ENCODE measurements at places on chromosomes 13 and 19.

GRCh38 chr13:30792285-30793000, 57.1 kb downstream of the ALOX5AP start:
- DNase-seq, result peak; percentile 67

- no peak for DNase-seq
These were observed 72.7 kb downstream of the ZNF254 start for GRCh38 chr19:24159707-24160106.

- peak; percentile 36 for DNase-seq
These were observed 7.8 kb upstream of the ZNF14 start for GRCh38 chr19:19740755-19741154.

GRCh38 chr19:50794876-50795663, 4.9 kb downstream of the ACP4 start:
- no peak for DNase-seq

GRCh38 chr13:24161010-24161775, 673 bp downstream of the SPATA13 start:
- DNase-seq, result no peak

- DNase-seq, result no peak
These were observed 77.4 kb downstream of the SLC15A1 start for GRCh38 chr13:98675066-98675465.

- peak; percentile 51 for DNase-seq
These were observed 4.8 kb upstream of the WDR18 start for GRCh38 chr19:979318-979741.

DNA sequence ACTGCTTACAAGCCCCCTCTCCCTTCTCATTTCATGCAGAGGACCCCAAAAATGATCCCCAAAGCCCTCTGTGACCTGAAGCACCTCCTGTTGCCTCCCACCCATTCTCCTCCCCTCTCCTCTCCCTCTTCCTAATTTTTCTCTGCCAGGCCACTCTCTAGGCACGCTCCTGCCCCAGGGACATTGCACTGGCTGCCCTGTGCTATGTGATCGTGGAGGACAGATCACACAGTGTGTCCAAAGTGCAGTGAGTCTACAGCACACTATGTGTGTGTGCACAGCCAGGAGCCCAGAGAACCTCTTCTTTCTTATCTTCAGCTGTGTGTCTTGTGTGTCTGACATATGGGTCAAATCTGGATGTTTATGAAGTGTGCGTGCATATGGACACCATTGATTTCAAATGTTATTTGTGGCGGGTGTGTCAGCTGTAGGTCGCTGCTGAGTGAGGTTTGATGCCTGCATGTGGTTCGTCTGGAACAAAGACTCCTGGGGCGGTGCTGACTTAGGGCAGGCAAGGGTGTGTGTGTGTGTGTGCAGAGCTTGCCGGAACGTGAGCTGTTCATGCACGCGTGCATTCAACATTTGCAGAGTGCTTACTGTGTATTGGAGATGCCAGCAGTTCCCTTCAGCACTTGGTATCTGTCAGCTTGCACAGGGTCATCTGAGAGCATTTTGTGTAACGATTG, 2.1 kb upstream of the KLHL26 start:
- DNase-seq, result no peak

DNA sequence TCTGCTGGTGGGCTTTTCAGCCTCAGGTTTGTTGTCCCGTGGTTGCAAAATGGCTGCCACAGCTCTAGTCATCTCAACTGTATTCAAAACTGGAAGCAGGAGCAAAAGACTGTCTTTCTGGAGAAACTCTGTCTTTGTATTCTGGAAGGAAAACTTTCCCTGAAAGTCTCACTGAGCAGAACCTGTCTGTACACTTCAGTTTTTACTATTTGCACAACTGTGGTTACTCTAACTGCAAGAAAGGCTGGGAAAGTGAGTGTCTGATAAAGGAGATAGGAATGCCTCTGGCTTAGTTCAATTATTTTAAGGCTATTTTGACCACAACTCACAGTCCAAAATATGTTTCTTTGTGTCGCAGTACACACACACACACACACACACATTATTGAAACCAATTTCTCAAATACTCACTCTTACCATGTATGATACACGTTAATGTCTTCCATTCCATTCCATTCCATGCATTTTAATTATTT, 49.7 kb upstream of the EHD2 start:
- no peak for DNase-seq

- no peak for DNase-seq
These were observed 9.9 kb upstream of the PRODH2 start for GRCh38 chr19:35822579-35822978.

- DNase-seq, result no peak
These were observed 113.9 kb upstream of the UBL3 start for GRCh38 chr13:29964181-29964845.

DNA sequence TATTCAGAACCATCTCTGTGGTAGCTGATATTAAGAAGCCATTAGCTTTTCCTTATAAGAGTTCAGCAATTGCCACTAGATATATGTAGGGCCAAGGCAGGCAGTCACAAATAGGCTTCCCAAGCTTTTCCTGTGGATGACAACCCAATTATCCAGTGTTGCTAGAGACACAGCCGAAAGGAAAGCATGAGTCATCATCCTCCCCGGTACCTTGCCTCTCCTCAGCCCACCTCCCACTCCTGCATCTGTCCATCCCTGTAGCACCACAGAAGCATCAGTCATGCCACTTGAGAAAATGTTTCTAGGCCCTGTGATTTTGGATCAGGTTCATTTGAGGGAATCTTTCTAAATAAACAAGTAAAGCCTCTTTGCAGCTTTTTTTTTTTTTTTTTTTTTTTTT, 204.3 kb downstream of the DNAJC15 start:
- no peak for DNase-seq

DNA sequence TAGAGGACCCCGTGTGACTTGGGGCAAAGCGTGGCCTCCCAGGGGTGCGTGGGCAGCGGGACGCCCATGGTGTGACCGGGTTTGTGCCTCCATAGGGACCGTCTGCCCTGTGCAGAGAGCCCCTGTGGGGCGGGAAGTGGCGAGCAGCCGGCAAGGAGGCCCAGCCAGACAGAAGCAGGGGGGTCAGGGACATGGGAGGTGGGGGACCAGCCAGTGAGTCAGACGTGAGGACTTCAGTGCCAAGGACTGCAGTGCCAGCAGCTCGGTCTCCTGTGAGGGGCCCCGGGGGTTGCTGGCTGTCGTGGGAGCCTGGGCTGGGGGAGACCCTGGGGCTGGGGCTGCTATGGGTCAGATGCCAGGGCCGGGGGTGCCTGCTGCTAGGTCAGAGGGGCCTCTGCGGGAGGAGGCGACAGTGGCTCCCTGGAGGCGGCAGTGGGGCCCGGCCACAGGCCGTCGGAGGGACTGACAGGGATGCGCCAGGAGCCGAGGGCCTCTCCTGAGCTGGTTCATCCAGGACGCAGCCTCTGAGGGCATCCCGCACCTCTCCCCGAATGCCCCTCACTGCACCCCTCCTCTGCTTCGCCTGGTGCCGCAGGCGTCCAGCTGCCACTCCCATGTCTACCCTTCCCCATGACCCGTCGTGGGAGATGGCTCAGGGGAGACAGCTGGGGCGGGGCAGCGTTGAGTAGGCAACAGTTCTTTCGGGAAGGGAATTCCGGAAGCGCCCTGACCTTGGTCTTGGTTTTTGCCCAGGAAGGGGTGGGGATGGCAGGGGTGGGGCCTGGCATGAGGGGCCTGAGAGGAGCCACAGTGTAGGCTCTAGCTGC, 80.0 kb downstream of the KDM4B start:
- DNase-seq, result no peak

DNA sequence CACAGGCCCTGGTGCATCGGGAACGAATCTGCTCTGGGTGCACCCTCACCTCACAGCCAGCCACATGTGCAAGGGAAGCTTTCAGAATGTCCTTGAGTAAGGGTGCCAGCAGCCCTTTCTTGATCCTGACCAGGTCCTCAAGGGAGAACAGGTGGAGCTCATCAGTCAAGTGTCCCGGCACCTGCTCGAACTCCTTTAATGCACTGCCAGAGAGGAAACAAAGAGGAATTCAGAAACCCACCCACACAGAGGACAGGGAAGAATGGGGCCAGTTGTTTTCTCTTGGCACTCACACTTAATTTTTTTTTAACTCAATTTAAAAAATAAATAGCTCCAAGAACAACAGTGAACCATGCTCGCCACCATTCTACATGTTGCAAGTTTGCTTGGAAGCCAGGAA, 41.7 kb downstream of the RUBCNL start:
- no peak for DNase-seq

DNA sequence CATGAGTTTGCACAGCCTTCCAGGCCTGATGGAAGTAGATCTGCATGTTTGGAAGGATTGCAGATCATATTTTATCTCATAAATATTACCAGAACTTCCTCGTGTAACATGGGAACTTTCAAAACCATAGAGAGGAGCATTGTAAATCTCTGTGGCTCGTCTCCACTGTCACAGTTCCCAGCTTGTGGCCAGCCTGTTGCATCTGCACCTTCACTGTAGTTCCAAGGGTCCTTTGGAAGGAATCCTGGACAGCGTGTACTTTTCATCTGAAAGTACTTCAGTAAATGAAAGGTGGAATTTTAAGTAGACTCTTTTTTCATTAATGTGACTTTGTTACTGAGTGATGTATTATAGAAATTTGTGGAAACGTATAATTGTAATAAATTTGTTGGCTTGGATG, 105.4 kb downstream of the ATP11A start:
- DNase-seq, result no peak

DNA sequence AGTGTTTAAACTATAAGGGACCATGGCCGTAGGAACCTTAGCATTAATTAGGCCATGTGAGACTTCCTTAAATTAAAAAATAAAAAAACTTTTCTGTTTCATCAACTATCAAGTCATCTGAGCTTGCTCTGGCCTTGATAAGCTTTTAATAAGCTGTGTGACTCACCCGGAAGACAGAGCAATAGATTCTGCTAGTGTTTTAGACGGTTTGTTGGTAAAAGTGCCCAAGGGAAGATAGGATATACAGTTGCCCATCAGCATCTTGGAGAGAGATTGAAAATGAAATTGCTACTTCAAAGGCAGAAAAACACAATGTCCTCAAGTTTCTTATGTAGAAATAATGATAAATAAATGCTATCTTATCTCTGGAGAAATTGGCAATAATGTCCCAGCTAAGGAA, 31.2 kb upstream of the RCBTB2 start:
- DNase-seq, result no peak

GRCh38 chr13:85700906-85701305, 98.3 kb downstream of the SLITRK6 start:
- no peak for DNase-seq

GRCh38 chr13:23993680-23993985, 96.3 kb upstream of the C1QTNF9B start:
- no peak for DNase-seq

DNA sequence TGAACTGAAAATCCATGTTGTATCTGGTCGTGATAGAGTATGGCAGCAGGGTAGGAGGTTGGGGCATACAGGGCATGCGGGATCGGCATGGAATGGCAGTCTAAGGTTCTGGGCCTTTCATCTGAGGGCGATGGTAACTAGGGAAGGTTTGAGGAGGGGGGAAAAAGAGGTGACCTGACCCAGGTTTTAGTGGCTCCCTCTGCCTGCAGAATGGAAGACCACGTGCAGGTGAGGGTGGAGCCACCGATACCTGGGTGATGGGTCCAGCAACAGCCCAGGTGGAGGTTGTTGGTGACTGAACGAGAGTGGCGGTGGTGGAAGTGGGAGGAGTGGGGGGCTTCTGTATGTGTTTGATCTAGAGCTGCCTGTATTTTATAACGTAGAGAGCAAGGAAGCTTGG, 3.8 kb downstream of the ZNF749 start:
- DNase-seq, result no peak

DNA sequence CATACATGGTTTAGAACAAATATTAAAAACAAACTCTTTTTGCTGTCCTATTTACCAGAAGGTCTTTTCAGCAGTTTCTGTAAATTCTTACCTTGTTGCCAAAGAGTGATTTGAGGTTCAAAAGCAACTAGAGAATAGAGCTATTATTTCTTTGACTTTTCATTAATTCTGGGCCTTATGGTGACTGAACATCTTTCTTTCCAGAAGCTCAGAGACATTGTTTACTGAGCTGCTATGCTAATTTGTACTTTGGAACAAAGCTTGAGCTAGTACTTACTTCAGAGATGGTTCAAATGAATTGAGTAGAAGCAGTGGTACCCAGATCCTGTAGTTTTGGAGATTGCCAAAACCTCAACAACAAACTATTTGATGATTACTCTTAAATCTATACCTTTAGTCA, 331.2 kb downstream of the SPRY2 start:
- DNase-seq, result no peak

- DNase-seq, result peak; percentile 89
These were observed at the start of gene INSR for GRCh38 chr19:7293762-7294557. INSR (minus strand) TSS chr19:7294414; CDS start chr19:7293891, 523 bp downstream.

DNA sequence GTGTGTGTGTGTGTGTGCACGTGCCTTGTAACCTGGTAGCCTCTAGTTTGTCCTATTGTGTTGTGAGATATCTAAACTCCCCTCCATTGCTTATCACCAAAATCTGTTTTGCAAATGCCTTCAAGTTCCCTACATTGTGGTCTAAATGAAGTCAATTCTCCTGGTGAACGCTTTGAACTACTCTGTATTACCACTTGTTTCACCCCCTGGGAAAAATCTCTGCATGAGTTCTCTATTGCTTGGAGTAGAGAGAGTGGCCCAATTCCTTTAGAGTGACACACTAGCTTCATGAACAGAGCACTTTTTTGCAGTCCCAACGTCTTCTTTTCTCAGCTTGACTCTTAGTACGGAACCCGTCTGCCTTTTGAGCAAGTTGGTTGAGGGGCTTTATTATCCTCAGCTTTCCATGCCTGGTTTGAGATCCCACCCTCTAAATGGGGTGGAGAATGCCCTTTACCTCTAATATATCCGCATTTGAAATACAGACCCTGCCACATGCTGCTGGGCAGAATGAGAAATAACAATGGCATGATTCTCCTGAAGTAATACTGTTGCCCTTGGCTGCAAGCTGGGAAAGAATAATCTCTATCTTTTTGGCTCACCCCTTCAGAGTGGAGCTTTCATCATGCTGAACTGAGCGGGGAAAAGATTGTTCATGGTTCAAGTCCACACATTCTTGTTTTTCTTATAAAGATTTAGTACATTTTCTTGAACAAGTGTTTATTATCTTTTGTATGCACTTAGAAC, 2545.3 kb downstream of the PCDH9 start:
- no peak for DNase-seq

DNA sequence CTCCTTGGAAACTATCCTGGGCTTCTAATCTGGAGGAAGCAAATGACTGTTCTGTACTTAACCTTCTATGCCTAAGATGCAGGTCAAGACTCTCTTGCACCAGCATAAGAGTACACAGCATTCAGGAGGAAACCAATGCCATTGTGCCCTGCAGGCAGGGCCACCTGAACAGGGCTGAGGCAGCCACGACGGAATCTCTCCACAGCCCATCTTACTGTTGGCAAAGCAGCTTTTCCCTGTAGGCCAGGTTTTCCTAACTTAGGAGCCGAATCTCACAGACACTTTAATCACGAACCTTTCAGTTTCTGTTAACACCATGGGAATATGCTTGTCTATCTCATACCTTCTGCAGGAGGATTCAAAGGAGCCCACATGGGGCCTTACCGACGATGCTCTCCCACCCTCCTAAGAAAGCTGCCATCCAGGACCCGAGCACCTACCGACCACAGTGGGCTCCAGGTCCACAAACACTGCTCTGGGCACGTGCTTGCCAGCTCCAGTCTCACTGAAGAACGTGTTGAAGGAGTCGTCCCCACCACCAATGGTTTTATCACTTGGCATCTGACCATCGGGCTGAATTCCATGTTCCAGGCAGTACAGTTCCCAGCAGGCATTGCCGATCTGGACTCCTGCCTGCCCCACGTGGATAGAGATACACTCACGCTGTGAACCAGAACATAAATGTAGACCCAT, 2.6 kb downstream of the TUBA3C start:
- no peak for DNase-seq

All from ecto neural progenitor cell (in vitro differentiated cells).